WTC11 (cell line): ENCODE measurements at places on chromosomes 5 and 9.

DNA sequence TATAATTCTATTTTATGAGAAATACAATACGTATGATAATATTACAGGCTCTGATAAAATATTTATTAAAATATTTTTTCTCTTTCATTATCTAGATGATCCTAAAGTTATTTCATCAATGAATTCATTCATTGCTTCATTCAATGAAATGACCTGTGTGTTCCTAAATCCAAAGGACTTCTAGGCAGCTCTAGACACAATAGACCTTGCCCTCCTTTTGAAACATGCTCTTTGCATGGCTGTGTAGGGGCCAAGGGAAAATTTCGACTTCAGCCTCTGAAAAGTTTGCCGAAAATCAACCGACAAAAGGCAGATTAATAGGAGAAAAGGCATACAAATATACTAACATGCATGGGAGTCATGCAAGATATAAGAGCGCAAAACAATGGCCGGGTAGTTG lies 402.0 kb downstream of the ELAVL2 start:
- DNase-seq, result no peak

DNA sequence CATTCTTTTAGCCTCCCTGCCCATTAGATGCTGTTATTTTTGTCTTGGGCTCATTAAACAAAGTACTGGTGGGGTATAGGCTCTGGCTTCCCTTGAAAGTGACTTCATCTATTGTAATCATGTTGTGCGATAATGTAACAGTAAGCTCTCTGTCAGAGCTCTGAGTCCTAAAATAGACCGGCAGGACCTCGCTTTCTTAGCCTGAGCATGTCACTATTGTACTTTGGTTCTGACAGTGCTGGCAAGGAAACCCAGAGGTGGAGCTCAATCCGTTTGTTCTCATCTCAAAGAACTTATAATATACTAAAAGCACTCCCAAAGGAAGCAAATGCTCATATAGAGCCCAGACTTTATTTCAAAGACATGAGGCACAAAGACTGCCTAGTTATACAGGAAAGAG lies 339.1 kb upstream of the CCNH start:
- DNase-seq, result no peak

DNA sequence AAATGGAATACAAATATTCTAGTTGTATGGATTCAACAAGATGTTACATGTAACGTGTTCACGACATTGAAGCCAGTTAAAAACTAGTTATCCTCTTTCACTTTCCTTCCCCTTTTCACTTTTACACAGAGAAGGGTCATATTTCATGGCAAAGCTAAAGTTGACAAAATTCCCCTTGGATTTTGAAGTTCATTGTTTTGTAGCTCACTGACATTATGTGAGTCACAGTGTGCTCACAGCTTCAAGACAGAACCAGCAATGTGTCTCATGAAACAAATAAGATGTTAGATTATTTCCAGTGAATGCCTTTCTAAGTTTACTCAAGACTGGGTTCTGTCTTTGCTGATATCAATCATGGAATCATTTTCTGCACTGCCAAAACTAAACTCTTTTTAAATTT lies 535.5 kb upstream of the GRIN3A start:
- DNase-seq, result no peak

DNA sequence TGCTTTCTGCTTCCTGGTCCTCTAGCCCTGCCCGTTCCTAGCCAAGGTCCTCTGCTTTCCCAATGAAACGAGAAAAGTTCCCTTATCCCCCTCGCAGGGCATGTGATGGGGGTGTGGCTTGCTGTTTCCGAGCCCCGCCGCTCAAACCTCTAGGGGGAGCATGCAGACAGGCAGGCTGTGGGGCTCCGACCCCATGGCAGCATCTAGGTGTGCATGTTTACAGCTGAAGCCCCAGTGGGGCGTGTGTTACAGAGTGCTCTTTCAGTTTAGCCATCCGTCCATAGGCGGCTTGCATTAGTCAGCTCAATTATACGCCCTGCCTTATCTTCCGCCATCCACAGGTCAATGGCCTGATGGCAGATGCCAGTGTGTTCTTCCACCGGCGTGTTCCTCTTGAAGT lies 48.3 kb upstream of the SPATA31E1 start:
- peak; percentile 86 for DNase-seq

DNA sequence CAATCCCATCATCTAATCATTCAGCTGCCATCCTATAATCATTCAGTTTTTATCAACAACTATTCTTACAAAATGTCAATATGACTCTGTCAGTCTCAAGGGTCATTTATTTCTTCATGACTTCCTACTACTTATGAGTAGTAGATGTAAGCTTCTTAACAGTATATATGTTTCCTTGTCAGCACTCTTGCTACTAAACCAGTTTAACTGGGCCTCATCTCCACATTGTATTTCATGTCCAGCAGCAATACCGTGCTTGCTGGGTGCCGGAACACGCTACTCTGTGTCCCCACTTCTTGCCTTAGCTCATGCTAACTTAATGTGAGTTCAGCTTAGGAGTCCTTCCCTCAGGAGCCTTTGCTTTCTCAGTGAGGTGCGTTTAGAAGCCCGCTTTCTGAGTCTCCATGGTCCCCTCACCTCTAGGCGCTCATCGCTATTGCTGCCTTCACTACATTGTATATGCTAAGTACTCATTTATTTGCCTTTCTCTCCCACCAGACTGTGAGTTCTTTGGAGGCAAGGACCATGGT lies 32.9 kb downstream of the ELL2 start:
- no peak for DNase-seq

DNA sequence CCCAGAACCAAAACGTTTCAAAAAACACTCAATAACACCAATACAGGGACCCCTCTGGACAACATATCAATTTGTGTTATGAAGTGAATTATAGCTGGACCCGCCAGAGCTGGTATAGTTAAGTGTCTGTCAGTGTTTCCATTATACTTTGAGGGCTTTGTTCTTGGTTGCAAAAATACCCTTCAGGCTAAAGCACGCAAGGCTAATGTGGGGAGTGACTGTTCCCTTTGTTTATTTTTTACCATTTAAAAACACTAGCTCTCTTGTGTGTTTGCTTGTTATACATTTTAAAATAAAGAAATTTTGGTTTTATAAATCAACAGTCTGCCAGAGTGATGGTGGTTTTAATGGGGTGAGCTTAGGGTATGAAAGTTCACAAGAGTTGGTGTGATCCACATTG lies 859.5 kb downstream of the PTPRD start:
- no peak for DNase-seq

GRCh38 chr5:131373265-131373664 lies 109.4 kb downstream of the CDC42SE2 start:
- DNase-seq, result no peak

DNA sequence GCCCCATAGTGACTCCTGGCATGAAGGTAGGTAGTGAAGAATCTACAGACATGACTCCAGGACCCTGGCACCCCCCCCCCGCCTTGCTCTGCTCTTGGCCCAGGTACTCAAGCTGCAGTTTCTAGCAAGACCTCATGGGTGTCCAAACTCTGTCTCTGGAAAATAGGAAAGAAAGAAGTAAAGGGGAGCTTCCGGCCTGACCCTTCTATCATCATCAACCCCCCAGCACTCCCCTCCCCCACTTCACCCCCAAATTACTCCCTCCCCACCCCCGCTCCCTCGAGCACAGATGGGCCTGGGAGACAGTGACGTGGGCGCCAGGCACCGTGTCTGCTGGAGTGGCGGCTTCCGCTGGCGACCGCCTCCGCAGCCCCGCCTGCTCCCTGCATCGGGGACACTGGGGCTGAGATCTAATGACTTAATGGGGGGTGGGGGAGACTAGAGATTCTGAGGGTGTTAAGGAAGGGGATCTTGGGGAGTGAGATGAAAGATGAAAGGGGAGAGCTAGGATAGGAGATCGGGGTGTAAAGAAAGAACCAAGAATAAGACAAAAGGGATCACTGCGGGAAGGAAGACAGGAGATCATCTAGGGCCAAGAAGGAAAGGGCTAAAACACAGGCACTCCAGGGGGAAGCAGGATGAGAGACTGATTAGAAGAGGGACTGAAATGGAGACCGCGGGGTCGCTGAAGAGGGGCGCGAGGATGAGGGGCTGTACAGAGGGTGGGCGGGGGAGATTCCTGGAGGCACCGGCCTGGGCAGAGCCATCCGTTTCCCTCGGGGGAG lies 1.1 kb upstream of the DNAJB5 start:
- DNase-seq, result no peak

GRCh38 chr5:40879163-40879942 lies 29.9 kb upstream of the C7 start:
- no peak for DNase-seq

- DNase-seq, result no peak
Measured at GRCh38 chr9:34892886-34893285, 65.2 kb upstream of the PHF24 start.

DNA sequence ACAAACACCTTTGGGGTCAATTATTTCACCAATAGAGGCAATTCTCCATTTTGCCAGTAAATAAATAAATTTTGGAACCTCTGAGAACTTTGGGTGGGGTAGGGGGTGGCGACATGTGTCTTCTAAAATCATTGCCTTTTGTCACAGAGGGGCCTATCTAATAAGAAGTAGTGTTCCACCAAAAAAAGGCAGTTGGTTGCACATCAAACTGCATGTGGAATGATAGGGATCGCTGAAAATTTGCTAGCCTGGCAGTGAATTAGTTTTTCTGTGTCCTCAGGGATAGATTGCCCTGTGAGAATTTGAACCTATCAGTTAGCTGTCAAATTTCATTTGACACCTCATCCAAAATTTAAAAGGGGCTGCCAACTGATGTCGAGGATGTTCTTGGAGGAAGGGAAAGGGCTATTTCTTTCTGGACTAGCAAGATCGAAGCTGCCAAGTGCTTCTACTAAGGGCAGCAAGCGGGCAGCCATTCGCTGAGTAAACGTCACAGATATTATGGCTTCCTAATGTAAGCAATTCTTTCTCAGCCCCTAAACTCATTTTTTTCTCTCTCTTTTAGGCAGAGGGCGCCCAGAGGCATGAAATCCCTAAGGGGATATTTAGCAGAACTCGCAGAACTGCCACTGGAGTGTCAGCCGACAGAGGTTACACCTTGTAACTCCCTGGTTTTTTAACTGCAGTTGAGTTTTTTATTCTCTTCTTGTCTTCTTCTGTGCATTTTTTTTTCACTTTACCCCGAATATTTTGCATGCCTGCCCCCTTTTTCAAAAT lies 2208.1 kb upstream of the WWC1 start:
- DNase-seq, result no peak

DNA sequence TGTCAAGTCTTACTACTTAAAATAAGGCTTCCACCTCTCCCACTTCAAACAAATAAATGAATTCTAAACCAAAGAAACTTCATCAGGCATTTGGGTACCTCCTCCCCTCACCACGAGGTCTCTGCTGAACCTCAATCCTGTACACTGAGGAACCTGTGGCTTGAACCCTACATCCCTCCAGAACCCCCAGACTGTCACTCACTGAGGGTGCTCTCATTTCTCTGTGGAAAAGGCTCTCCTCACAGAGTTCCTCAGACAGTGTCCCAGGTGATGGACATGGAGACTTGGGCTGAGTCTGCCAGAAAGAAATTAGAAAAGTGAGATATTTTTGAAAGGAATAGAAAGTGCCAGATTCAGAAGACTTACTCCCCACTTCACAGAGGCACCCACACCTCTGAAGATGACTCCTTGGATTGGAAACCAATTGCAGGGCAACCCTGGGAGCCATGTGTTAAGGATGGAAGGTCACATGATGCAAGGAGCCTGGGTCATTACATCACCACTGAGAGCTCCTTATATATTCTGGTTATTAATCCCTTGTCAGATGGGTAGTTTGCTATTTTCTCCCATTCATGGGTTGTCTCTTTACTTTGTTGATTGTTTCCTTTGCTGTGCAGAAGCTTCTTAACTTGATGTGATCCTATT lies 19.8 kb downstream of the MLANA start:
- DNase-seq, result no peak

DNA sequence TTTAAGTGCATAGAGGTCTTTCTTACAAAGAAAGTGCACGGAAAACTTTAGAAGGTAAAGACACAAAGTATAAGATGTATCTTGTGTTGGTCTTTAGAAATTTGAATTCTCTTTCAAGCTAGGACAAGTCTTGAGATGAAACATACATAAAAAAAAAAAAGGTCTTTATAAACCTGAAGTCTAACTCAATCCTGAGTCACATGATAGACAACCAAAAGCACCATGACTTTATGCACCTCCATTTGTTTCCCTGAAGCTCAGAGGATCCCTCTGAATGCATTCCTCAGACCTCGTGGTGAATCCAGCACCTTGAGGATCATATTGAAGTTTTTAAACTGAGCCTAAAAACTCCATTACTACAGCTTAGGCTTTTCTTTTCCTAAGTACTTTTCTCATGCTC lies 91.8 kb downstream of the RAB3C start:
- DNase-seq, result no peak

GRCh38 chr5:42858687-42859086 lies 47.0 kb upstream of the SELENOP start:
- no peak for DNase-seq

- no peak for DNase-seq
Measured at GRCh38 chr5:171927345-171927941, 79.0 kb downstream of the FBXW11 start.

- DNase-seq, result no peak
Measured at GRCh38 chr5:145110834-145111233, 724.3 kb downstream of the PRELID2 start.

DNA sequence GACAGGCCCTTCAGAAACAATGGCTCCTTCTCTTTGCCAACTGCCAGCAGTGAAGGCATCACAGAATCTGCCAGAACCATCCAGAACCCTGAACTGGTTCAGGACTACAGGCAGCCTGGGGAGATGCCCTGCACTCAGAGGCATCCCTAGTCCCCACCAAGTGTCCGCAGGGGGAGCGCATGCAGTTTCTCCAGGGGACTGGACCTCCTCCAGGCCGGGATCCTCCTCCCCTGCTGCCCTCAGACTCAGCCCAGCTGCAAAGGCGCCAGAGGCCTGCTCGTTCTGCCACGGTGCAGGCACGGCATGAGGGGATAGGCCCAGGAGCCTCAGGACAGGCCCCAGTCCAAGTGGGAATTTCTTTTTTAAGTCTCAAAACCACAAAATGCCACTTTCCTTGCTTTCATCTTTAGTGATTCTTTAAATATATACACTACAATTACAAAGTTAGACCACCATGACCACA lies 72.0 kb downstream of the SEMA4D start:
- no peak for DNase-seq

GRCh38 chr5:162496100-162496808 lies 428.7 kb downstream of the GABRG2 start:
- DNase-seq, result no peak

DNA sequence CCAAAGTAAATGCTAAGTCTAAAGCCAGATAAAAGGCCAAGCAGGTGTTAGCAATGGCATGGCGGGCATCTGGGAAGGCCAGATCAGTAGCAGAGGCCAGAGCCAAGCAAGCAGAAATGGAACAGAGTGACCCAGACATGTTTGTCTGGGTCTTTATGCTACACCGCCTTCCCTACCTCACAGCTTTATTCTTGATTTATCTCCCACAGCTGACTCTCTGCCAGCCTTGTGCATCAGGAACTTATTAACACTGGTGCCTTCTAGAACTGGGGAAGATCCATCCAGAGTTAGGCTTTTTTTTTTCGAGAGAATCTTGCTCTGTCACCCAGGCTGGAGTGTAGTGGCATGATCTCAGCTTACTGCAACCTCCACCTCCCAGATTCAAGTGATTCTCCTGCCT lies 112.5 kb upstream of the SLC44A1 start:
- DNase-seq, result no peak

GRCh38 chr5:89064736-89065135 lies 181.8 kb upstream of the MEF2C start:
- no peak for DNase-seq

- DNase-seq, result no peak
Measured at GRCh38 chr5:3995954-3996619, 400.5 kb downstream of the IRX1 start.
